ENCODE measurements at places on chromosomes 3 and 15. TPM values are rescaled to one million over a fixed set of nuclear protein-coding genes. Genes with fewer than 3 reads are reported as not detected.

The IQCH gene
- total RNA-seq, result 3.9 TPM

The GYG1 gene
- total RNA-seq, result 75.2 TPM

The IP6K2 gene
- 50.2 TPM for total RNA-seq

The ABHD17C gene
- 16.3 TPM for total RNA-seq

The PLIN1 gene
- 0.44 TPM for total RNA-seq

The NANOGP8 gene
- not detected for total RNA-seq

The PSMD6 gene
- total RNA-seq, result 55.6 TPM

The ALDH1A2 gene
- 0.98 TPM for total RNA-seq

The BUB1B gene
- total RNA-seq, result 67.8 TPM

The DUT gene
- 220 TPM for total RNA-seq

The CPN2 gene
- 0.08 TPM for total RNA-seq

The CLASP2 gene
- 40.4 TPM for total RNA-seq

The HYAL1 gene
- 0.18 TPM for total RNA-seq

The DAPK2 gene
- total RNA-seq, result 10.2 TPM

The MESP2 gene
- total RNA-seq, result 1.1 TPM

The TRH gene
- total RNA-seq, result not detected

The MFSD1 gene
- 50.7 TPM for total RNA-seq

The HCN4 gene
- 0.15 TPM for total RNA-seq

The AHSG gene
- total RNA-seq, result 0.85 TPM

The TMEM40 gene
- 1.3 TPM for total RNA-seq

The FOXB1 gene
- total RNA-seq, result 0.64 TPM

The PLSCR5 gene
- not detected for total RNA-seq

The THSD4 gene
- 65.4 TPM for total RNA-seq

The PCSK6 gene
- total RNA-seq, result 10.6 TPM

The SH3GL3 gene
- total RNA-seq, result not detected

The RAB11A gene
- 263 TPM for total RNA-seq

The BLOC1S6 gene
- 52.0 TPM for total RNA-seq

The CSPG4 gene
- total RNA-seq, result 17.5 TPM

The GNAT1 gene
- not detected for total RNA-seq

The CCR9 gene
- not detected for total RNA-seq

The USP13 gene
- 27.8 TPM for total RNA-seq

The STRIT1 gene
- total RNA-seq, result not detected

All from Panc1 (cell line).